Left renal cortex interstitium (tissue), 4 donors: ENCODE measurements at places on chromosomes 2 and 18. TPM values are rescaled to one million over a fixed set of nuclear protein-coding genes. Genes with fewer than 3 reads are reported as not detected.

DNA sequence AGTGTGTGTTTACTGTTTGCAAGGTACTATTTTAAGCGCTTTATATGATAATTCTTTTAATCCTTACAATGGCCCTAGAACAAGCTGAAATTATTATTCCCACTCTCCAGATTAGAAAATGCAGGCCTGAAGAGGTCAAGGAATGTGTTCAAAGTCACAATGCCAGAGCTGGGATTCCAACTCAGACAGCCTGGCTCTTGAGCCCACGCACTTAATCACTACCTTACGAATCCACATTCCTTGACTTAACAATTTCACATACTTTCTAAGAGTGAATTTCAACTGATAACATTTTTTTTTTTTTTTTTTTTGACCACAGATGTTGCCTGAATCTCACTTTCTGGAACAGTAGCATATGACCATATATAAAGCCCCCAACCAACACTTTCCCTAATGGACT is 400.3 kb downstream of the NCKAP5 start:
- DNase-seq: no peak

Gene GAD1
- polyA plus RNA-seq: 0.56 TPM

DNA sequence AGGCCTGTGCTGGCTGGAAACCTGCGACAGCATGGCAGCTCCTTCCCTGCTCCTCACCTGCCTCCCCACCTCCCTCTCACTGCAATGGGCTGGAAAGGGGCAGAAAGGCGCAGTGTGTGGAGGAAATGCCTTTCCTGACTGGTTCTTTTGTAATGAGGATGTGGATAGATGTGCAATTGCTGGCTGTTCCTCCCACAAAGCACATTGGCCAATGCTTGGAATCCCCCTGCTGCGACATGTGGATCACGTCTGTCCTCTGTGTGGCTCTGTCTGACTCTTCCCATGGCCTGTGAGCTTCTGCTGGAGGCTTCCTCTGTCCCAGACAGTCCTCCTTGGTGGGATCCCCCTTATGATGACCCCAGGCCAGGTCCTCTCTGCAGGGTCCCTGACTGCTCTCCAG is 172.5 kb downstream of the NCK2 start:
- no peak for DNase-seq

Gene TCF7L1
- polyA plus RNA-seq: 53.0 TPM

Gene OTOS
- polyA plus RNA-seq: 0.32 TPM

Gene MTERF4
- 75.2 TPM for polyA plus RNA-seq

DNA sequence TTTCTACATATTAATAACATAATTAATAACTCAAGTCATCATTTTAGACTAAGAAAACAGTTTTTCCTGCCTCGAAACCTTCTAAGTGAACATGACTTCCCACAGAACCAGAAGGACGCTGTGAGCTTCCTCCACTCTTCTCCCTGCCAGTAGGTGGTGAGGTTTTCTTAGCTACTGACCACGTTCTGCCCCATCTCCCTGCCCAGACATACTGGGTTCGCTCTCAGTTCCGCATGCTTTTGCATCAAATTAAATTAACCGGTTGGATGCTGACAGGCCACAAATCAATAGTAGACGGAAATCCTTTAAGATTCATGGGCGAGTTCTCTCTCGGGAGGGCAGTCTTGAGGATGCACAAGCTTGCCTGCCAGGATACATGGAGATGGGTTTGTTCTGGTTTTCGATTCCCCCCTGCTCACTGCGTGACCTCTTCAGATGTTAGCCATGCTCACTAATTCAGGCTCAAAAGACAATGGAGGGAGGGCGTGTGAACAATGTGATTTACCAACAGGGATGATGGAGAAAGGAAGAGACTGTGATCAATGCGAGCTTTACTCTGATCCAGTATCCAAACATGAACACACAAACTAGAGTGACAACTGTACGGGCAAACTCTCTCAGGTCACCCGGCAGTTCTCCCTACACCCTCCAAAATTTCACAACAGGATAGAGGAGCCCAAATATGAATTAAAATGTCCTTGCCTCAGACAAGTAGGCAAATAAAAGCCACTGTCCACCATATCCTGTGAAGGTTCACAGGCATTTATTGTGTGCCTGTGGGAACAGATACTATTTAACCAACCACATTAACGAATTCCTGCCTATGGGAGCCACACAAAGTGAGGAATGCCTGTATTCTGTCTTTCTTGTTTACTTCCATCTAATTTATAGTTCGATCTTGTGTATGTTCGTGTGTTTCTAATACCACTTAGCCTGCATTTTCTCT is 375.7 kb downstream of the EIPR1 start:
- peak; percentile 40 for DNase-seq

DNA sequence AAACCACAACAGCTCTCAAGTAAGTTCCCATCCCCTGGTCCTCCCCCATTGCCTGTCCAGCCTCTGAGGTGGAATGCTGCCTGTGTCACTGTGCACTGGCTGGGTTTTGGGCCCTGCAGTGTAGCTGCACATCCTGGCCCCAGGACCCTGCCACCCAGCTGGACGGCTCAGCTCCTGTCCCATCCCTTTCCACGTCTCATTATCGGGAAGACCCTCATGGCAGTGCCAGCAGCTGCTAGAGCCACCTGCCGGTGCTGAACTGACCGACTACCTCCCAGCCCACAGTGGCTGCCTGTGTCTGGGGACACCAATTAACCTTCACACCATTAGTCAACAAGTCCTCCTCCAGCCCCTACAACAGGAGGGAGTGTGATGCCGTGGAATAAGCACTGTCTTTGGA is 31.9 kb downstream of the ADCY3 start:
- no peak for DNase-seq

- DNase-seq: no peak
These were observed 535.4 kb downstream of the PID1 start for GRCh38 chr2:228735697-228736096.

DNA sequence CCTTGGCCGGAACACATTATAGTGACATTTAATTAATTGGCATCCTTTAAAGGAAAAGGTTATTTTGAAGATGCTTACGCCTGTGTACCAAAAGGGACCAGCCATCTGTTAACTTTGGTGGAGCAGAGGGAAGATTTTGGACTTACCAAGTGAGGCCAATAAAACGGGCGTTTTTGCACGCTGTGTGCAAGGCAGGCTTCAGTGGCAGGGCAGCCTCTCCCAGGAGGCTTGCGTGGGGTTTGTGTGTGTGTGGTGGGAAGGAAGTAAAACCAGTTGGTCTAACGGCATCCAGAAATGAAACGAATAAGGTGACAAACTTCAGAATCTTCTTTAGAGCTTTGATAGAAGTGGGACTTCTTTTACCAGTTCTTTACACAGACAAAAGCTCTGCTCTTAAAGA is 191.7 kb downstream of the PRKCE start:
- DNase-seq: no peak

Gene SEH1L
- 43.2 TPM for polyA plus RNA-seq

DNA sequence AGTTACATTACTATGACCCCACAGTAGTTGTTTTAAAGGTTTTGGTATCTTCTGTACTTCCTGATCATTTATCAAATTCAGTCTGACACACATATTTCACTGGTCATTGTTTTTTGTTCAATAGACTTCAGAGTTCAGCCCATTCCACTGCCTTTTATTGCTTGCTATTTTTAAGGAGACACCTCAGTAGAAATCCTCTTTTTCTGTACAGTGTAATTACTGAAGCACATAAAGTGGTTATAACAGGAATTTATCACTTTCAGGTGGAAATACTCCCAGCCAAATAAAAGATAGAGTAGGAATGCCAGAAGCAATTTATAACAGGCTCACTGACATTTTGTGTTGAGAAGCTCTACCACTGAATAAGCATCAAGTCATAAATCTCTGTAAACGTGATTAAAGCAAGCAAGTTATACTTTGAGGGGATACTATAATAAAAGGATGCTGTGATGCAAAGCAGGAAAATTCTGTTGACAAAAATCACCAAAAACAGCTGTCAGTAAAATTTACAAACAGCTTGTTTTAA is 6.6 kb upstream of the BARD1 start:
- DNase-seq: no peak

Gene CDH2
- 79.6 TPM for polyA plus RNA-seq

- no peak for DNase-seq
These were observed 10.2 kb upstream of the GPC1 start for GRCh38 chr2:240425236-240425615.

Gene ACOXL
- polyA plus RNA-seq: 0.92 TPM

GRCh38 chr18:10896851-10897250 is 252.5 kb downstream of the PIEZO2 start:
- no peak for DNase-seq

Gene PASK
- polyA plus RNA-seq: 26.7 TPM

DNA sequence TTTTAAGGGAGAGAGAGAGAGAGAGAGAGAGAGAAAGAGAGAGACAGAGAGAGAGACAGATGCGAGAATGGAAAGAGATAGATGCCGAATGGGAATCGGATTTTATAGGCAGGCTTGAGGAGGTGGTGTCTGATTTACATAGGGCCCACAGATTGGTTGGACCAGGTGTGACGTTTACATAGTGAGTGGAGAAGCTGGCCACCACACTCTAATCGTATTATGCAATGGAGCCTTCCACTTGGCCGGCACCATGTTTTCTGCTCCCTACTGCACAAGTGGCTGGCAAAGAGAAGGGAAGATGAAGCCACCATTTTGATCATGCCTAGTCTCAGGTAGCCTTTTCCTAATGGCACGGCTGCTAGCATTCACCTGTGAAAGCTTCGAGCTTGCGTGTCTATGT is 33.9 kb downstream of the CD8B2 start:
- no peak for DNase-seq

Gene TGFA
- polyA plus RNA-seq: 16.3 TPM

- DNase-seq: no peak
These were observed 6.8 kb upstream of the PPM1G start for GRCh38 chr2:27416151-27416550.

- DNase-seq: no peak
These were observed 551.7 kb downstream of the SLC4A3 start for GRCh38 chr2:220178991-220179695.

GRCh38 chr2:177796011-177796410 is 276.6 kb downstream of the PDE11A start:
- DNase-seq: no peak

GRCh38 chr2:205998583-205998982 is 87.4 kb downstream of the INO80D start:
- no peak for DNase-seq

- DNase-seq: peak; percentile 50
These were observed 54.5 kb upstream of the AFF3 start for GRCh38 chr2:100196786-100197494.

Gene NPHP1
- polyA plus RNA-seq: 15.0 TPM

- no peak for DNase-seq
These were observed 55.1 kb downstream of the FSIP2 start for GRCh38 chr2:185793532-185794345.

Gene GRB14
- 62.6 TPM for polyA plus RNA-seq

DNA sequence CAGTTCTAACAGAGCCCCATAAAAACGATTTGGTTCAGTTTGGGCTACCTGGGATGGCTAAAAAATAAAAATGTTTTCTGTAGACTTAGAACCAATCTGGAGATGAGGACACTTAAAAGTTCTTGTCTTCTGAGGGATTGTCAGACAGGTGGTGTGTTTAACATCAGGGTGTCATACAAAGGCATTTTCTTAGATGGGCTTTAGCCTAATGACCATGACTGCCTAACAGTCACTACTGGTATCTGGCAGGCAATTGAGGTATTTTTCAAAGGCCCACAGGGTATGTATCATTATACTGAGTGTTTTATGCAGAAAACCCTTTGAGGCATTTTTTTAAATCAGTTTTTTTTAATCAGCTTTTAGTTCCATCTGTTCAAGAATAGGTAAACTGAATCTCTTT is 341.4 kb downstream of the PARD3B start:
- DNase-seq: no peak

GRCh38 chr2:123816203-123816602 is 208.9 kb upstream of the CNTNAP5 start:
- DNase-seq: no peak

Gene GRP
- 0.55 TPM for polyA plus RNA-seq

GRCh38 chr2:61210332-61210981 is 48.5 kb downstream of the C2orf74 start:
- no peak for DNase-seq

GRCh38 chr2:225512876-225513540 is 113.5 kb downstream of the NYAP2 start:
- no peak for DNase-seq

Gene EN1
- polyA plus RNA-seq: not detected
